Brain pericyte (primary cell): ENCODE measurements at places on chromosomes 1 and 21.

- DNase-seq, result no peak
Measured at GRCh38 chr1:43344267-43344850, 6.7 kb downstream of the MPL start.

- no peak for DNase-seq
Measured at GRCh38 chr21:45449658-45450422, 44.9 kb downstream of the COL18A1 start.

GRCh38 chr1:111145542-111145941, 5.5 kb downstream of the CEPT1 start:
- DNase-seq, result no peak

- no peak for DNase-seq
Measured at GRCh38 chr1:235533476-235534168, 29.4 kb upstream of the B3GALNT2 start.

DNA sequence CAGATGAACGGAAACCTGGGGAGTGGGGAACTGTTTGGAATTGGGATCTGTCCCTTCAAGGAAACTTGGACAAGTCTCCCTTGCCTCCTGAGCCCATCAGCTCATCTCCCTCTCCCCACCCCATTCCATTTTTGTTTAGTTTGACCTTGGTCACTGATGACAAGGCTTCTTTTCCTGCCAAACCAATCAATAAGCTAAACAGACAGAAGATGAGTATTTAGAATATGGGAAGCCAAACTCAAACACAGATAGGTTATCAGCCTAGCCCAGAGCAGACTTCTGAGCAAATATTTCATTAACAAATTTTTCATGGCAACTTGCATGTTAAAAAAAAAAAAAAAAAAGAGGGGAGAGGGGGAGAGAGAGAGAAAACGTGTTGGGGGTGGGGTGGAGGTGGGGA, 337.2 kb upstream of the PROX1 start:
- DNase-seq, result no peak

DNA sequence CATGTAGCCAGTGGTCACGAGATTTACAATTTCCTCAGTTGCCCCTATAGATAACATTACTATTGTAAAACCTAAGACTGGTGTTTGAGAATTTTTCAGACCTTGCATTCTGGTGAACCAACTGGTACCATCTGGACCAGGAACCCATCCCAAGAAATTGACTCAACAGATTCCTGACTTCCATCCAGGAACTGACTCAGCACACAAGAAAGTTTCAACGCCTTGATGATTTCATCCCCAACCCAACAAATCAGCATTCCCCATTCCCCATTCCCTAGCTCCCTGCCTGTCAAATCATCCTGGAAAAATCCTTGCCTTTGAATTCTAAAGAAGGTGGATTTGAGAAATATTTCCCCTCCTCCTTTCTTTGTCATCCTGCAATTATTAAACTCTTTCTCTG, 529.8 kb upstream of the PRMT6 start:
- no peak for DNase-seq
